ENCODE measurements at places on chromosomes 4 and X.

- DNase-seq = no peak
Measured at GRCh38 chrX:23514082-23514481, 153.2 kb upstream of the PRDX4 start.

GRCh38 chr4:73170518-73171198, 87.9 kb downstream of the ANKRD17 start:
- DNase-seq = no peak

GRCh38 chrX:20530406-20530921, 263.8 kb upstream of the RPS6KA3 start:
- no peak for DNase-seq

DNA sequence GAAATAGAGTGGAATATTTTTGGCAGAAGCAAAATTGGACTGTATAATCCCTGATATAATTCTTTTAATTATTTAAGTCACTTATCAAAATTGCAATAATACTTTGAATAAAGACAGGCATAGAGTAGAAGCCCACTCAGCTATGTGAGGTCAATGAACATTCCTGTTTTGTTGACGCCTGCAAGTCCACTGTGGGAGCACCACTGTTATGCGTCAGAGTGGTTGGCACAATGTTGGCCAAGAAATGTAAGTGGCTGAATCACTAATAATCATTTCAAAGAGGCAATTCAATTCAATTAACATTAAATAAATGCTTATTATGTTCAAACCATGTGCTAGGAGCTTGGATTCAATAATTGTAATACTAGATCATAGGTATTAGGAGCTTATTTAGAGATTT, 221.0 kb downstream of the SPCS3 start:
- no peak for DNase-seq

DNA sequence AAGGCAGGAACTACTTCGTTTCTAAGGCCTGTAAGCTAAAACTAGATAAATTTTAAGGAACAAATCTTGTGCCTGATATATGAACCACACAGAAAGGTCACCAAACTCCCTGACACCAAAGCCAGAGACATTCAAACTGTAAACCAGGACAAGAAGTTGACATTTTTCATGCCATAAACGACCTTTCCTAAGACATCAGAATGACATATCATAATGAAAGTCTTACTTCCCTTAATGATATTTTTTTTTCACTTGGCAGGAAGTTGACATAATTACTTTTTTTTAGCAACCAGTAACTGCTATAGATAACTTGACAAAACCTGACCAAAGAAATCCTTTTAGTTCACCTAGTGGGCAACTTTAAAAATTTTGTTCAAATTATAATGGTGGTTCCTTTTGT, 231.5 kb upstream of the AGTR2 start:
- DNase-seq = no peak

GRCh38 chrX:27680726-27681125, 90.6 kb downstream of the DCAF8L2 start:
- no peak for DNase-seq

DNA sequence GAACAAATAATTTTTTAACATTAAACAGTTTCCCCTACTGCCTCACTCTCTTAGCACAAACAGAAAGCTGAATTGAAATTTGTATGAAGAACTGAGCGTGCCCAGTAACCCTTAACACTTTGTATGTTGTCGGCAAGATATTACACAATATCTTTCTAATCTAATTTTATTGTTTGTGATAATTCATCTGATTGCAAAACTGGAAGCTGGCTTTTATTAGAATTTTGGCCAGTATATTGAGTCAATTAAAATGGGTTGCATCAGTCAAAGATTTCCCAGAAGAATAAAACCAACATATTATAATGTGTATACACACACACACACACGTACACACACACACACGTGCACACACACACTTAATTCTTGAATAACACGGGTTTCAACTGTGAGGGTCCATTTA, 2332.1 kb downstream of the PCDH7 start:
- no peak for DNase-seq

DNA sequence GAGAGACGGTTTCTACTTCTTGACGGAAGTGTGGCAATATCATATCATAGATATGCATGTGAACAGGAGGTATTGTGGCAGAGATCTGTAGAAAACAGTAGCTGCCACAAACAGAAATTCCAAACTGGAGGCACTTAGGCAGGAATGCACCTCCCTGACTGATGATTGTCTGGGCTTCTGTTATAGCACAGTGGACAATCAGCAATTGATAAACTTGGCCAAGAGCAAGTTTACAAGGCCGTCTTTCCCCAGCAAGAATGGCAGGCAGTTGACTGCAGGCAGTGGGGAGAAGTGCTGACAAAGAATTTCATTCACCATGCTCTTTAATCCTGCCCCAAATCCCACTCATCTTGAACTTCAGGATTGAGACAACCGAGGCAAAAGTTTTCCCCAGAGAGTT, 114.4 kb upstream of the STOX2 start:
- DNase-seq = peak; percentile 85

- DNase-seq = no peak
Measured at GRCh38 chr4:47662975-47663374, 174.9 kb downstream of the CORIN start.

DNA sequence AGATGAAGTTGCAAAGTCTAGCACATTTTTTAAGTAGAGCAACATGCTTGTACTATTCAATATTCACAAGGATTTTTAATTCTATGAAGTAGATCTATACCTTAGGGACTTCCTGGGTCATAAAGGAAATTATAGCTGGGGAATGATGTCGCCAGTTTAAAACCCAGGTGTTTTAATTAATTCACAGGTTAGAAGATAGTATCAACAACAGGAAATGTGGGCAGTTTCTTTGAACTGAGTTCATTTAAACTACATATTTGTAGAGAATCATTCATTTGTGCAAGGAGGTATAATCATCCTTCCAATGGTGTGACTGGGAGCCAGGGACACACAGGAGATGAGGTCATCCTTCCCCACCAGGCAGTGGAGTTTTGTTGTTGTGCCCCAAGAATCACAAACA, 181.3 kb upstream of the KLF3 start:
- DNase-seq = no peak

GRCh38 chr4:113524505-113525186, 236.9 kb downstream of the CAMK2D start:
- DNase-seq = no peak

DNA sequence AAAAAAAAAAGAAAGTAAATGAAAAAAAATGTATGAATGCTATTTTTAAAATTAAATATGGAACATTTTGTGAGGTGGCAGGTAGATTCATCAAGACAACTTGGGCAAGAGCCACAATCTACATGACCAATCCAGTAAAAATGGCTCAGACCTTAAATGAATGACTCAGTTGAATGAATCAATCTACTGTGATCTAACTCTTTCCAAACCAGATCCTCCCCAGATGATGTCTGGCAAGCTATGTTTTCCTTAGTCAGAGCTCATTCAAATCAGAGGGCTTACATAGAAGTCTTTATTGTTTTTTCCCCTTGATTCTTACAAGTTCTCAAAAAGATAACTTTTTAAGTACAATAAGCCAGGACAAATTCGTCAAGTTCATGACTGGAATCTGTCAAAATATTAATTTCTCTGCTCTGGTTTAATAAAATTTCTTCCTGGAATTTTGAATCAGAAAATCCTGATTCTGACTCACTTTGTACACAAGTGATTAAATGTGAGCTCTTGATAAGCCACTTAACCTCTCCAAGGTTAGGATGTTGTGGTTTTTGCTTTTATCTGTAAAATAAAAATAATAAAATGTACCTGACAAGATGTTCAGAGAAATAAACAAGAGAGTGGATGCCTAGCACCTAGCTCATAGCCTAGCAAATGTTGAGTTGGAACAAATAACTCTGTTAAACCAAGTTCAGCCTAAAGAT, 105.6 kb upstream of the SMIM31 start:
- DNase-seq = no peak

DNA sequence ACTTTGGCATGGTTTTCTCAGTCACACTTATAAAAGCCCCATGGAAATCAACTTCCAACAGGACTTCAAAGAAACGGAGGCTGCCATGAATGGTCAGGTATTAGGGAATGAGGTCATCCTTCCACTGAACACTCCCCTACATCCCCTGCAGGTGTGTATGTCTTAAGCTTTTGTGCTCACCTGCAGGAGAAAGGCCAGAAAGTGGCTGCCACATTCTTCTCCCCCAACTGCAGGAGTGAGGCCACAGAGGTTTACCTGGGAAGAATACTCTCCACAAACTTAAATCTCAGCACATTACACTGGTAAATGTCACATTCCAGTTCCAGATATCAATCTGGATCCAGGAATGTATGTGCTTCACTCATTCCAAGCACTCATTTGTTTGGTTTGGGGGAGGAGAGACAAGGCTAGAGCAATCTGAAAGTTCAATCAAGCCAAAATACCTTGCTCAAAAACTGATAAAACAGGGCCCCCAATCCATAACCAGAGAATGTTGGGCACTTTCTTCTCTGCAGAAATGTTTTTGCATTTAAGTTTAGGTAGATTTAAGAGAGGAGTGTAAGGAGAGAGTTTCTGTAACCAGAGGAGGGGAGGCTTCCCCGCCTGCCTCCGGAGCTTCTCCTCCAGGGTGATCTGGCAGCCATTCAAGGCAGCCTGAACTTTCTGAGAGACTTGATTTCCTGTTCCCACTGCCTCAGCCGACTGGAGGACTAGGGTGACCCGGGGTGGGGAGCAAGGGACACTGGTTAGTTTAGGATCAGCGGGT, 15.4 kb downstream of the FAM9C start:
- DNase-seq = no peak

- DNase-seq = no peak
Measured at GRCh38 chrX:134569306-134569705, 89.0 kb downstream of the PLAC1 start.

- no peak for DNase-seq
Measured at GRCh38 chr4:60314416-60314815, 885.7 kb upstream of the ADGRL3 start.

DNA sequence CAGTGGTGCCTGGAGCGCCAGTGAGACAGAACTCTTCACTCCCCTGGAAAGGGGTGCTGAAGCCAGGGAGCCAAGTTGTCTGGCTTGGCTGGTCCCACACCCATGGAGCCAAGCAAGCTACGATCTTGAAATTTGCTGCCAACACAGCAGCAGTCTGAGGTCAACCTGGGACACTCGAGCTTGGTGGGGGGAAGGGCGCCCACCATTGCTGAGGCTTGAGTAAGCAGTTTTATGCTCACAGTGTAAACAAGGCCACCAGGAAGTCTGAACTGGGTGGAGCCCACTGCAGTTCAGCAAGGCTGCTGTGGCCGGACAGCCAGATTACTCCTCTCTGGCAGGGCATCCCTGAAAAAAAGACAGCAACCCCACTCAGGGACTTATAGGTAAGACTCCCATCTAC, 149.5 kb downstream of the EDA2R start:
- no peak for DNase-seq

DNA sequence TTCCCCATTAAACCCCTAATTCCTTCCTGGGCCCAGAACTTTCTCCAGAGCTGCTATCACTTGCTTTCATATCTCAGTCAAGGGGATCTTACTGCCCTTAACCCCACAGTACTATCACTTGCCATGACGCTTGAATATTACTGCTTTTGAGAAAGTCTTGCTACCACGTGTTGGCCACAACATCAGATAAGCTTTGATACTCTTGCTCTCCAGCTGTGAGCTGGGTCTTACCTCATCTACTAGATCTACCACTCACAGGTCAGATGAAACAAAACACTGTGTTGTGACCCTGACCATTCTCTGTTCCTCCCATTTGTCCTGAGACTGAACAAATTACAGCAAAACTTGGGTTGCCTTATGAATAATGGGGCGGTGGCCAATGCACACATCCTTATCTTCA, 12.1 kb upstream of the TAPT1 start:
- DNase-seq = no peak

DNA sequence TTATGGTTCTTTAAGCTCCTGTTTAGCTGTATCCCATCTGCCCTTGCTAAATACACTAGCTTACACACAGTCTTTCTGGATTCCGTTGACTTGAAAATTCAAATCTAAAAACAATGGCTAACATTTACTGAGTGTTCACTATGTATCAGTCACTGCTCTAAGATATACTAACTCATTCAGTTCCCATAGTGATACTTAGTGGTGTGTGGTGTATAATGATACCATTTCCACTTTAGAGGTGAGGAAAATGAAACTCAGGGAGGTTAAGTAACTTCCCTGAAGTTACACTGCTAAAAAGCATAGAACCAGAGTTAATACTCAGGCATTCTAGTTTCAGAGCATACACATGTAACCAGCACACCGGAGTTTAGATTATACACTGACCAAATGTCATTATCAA, 762.0 kb downstream of the GRID2 start:
- DNase-seq = no peak

GRCh38 chr4:14865031-14865366, 137.3 kb upstream of the CPEB2 start:
- no peak for DNase-seq

- no peak for DNase-seq
Measured at GRCh38 chr4:37685823-37686372, 278 bp downstream of the RELL1 start.

DNA sequence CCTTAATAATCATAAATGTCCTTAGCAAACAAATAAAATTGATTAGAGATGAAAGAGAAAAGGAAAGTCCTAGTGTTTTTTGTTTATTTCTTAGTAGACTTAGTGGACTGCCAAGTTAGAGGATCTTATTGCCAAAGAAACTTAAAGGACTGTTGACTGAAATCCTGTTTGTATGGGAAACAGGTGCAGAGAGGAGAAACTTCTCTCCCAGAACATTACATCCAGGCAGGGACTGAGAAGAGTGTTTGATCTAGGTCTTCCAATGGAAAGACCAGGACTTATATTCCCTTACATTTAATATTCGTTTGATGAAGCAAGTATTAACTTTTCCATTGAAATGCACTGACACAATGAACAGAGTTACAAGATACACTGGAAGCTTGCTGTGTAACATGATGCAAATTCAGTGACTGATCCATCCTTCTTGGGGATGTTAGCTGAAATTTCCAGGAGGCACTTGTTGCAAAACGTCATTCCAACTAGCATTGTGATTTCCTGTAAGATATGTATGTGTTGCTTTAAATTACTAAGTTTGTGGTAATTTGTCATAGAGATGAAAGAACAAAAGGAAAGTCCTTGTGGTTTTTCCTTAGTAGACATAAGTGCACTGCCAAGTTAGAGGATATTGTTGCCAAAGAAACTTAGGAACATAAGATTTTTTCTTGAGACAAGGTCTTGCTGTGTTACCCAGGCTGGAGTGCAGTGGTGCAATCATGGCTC, 505.6 kb downstream of the STIM2 start:
- DNase-seq = no peak

DNA sequence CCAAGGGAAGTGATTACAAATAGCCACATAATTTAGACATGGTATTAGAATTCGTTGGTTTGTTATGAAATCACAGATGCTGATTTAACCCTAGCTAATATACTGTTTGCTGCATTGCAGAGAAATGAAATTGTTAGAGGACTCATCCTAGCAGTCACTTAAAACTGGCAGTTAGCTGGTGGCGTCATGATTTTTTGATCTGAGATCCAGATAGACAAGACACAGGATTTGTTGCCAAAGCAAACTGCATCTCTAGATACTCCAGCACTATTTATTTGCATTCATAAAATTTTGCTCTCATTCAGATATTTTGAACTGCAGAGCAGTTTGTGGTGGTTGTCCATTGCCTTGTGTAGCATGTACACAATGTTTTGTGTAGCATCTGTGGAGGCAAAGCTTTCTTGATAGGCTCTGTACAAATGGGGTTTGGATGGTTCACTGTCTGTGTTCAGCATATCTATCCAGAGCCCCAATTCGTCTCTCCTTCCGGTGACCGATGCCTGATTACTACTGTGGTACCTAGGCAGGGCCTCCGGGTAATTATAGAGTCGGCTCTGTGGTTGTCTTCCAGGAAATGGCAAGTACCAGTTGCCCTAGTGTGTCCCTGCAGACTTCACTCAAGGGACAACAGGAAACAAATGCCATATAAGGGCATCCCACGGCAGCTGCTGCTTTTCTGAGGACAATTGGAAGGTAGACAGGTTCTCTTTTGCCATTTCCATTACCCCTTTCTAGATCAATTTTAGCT, 30.1 kb upstream of the SPARCL1 start:
- no peak for DNase-seq

Data from foreskin melanocyte (primary cell).